Natural killer cell treated with Interleukin-12 subunit alpha and Interleukin-12 subunit beta and Interleukin-15 and Interleukin-18, amount 100 ng/mL, for 72 hours (primary cell): ENCODE measurements at places on chromosomes 6 and 20. TPM values are rescaled to one million over a fixed set of nuclear protein-coding genes. Genes with fewer than 3 reads are reported as not detected.
A peak's percentile ranks its signal among the peaks of the same experiment; 100 is the strongest.

DNA sequence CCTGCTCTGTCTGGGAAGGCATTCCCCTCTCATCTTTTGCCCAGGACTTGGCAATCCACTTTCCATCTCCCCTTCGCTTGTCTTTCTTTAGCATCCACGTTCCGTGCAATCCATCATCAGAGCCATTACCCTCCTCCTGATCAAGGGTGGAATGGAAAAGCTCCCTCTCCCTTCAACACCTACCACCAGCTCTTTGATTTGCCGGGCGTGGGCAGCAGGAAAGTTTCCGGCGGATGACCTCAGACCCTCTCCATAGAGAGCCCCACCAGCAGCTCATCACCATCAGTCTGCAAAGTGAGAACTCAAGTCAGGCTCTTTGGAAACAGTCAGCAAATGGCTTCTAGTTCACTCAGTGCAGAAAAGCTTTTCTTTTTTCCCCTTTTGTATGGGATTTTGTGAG is 76.2 kb downstream of the TSHZ2 start:
- H3K4me1 ChIP-seq: no peaks in the 10 kb centered on the region
- H3K27ac ChIP-seq: no peak overlapping the region
- H3K27me3 ChIP-seq: peaks cover 6% of the 10 kb centered on the region
- no peak overlapping the region for H3K4me3 ChIP-seq

The LRFN2 gene
- total RNA-seq: 0.29 TPM

DNA sequence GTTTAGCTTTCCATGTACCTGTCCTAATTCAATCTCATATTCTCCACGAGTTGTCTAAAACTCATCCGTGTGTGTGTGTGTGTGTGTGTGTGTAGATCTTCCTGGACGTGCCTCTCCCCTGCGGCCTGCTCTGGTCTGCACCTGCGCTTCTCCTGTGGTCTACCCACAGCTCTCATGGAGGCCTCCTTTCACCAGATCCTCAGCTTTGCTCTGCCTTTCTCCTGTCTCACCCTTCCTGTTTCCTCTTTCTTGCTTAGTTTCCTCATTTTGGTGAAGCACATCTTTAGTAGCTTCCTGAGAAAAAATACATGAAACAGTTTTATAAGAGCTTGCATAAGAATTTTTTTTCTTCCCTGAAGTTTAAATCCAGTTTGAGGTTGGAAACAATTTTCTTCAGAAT is 18.1 kb downstream of the SLX4IP start:
- peaks cover 9% of the 10 kb centered on the region for H3K36me3 ChIP-seq
- peak overlapping the region; percentile 25 for H3K4me3 ChIP-seq
- no peak for DNase-seq
- no peaks in the 10 kb centered on the region for H3K27me3 ChIP-seq

The SIRPB1 gene
- not detected for total RNA-seq

DNA sequence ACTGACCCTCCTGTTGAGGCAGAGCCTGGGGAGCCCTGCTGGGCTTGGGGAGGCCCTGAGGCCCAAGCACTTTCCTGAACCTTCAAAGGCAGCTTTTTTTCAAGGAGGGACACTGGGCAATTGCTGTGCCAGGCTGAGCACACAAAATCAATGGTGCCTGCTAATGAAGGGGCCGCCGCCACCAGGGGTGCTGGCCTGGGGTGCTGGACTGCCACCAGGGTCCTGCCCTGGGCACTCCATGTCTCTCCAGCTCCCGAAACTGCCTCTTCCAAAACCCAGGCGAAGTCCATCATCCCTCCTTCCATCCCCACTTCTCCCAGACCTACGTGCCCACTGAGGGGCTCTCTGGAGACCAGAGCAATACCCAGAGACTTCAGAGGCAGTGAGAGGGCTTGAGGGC is 145.6 kb downstream of the GRM4 start:
- H3K4me3 ChIP-seq: no peak overlapping the region
- H3K27me3 ChIP-seq: peaks cover 21% of the 10 kb centered on the region
- peaks cover 5% of the 10 kb centered on the region for H3K36me3 ChIP-seq

- H3K4me1 ChIP-seq: peaks cover 45% of the 10 kb centered on the region
- H3K27me3 ChIP-seq: no peaks in the 10 kb centered on the region
- no peak overlapping the region for H3K27ac ChIP-seq
- H3K36me3 ChIP-seq: peaks cover 35% of the 10 kb centered on the region
- no peak for DNase-seq
Measured at GRCh38 chr6:30726506-30727413, 6.6 kb downstream of the TUBB start.

GRCh38 chr20:5426026-5426425 is 109.3 kb upstream of the PROKR2 start:
- no peak overlapping the region for H3K27ac ChIP-seq
- H3K4me3 ChIP-seq: no peak overlapping the region
- DNase-seq: no peak
- no peaks in the 10 kb centered on the region for H3K36me3 ChIP-seq
- no peaks in the 10 kb centered on the region for H3K4me1 ChIP-seq

The KCNQ5 gene
- total RNA-seq: 13.3 TPM

DNA sequence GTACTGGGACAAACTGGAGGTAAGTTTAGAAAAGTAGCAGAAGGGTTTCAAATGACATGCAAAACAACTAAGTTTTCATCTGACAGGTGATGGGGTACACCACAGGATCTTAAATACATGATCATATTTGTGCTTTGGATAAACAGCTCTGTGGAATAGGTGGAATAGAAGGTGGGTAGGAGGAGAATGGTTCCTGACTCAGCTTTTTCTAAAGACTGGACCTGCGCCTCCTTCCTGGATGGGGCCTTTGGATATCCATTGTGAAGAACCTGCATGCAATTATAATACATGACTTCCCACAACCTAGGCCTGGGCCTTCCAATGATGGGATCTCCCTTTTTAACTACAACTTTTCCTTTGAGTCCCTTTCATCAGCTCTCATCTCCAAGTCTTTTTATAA is 145.9 kb downstream of the AHI1 start:
- no peak for DNase-seq
- H3K27me3 ChIP-seq: no peaks in the 10 kb centered on the region
- no peaks in the 10 kb centered on the region for H3K36me3 ChIP-seq
